ENCODE measurements at places on chromosomes 3 and 15. TPM values are rescaled to one million over a fixed set of nuclear protein-coding genes. Genes with fewer than 3 reads are reported as not detected.

DNAH1 gene
- total RNA-seq = 4.6 TPM

UACA gene
- 26.0 TPM for total RNA-seq

ATP13A5 gene
- total RNA-seq = not detected

DNA sequence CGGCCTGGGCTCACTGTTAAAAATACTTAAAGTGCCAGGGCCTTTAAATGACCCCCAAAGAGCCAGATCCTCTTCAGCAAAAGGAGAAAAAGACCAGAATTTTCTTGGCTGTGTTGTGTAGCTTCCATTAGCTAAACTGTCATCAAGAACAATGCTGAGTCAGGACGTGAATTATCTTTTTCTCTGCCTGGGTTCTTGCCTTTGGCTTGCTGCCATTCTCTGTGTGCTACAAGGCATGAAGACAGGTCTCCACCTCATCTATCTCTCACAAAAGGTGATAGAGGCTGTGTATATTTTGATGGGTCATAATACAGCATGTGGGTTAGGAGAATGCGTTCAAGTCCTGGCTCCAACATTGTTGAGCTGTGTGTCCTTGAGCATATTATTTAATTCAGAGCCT, 52.4 kb upstream of the SELENOK start:
- DNase-seq = no peak

- DNase-seq = no peak
These were observed 43.7 kb upstream of the POLR2M start for GRCh38 chr15:57662802-57663201.

GRCh38 chr3:188319569-188319968, 165.6 kb downstream of the LPP start:
- no peak for DNase-seq

DNA sequence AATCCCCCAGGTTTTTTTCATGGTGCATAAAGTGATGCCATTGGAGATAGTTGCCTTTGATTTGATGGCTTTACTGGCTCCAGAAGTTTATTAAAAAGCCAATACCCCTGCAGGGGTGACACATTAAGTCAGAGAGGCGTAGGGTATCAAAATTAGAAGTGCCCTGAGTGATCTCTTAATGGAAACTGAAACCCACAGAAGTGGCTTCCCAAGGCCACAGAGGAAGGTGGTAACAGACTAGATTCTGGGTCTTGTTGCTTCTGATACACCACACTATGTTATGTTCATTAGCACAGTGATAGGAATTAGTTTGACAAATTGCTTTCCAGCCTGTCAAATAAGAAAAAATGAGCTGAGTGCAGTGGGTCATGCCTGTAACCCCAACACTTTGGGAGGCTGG, 112.3 kb downstream of the IQCH start:
- DNase-seq = no peak

GRCh38 chr15:59174835-59175831, 31.5 kb upstream of the LDHAL6B start:
- DNase-seq = peak; percentile 66

- DNase-seq = no peak
These were observed 34.8 kb upstream of the RPL32 start for GRCh38 chr3:12875857-12876836.

GRCh38 chr3:185716436-185717108, 108.3 kb downstream of the IGF2BP2 start:
- no peak for DNase-seq

All from sigmoid colon (tissue), 7 donors.